Astrocyte (in vitro differentiated cells and primary cell): ENCODE measurements at places on chromosomes 5 and 9. TPM values are rescaled to one million over a fixed set of nuclear protein-coding genes. Genes with fewer than 3 reads are reported as not detected.
A peak's percentile ranks its signal among the peaks of the same experiment; 100 is the strongest.

Gene FER
- 14.9 and 21.6 TPM in 2 replicates for total RNA-seq

Gene PRDM9
- not detected in 2 replicates for total RNA-seq

Gene LECT2
- not detected in 2 replicates for total RNA-seq

DNA sequence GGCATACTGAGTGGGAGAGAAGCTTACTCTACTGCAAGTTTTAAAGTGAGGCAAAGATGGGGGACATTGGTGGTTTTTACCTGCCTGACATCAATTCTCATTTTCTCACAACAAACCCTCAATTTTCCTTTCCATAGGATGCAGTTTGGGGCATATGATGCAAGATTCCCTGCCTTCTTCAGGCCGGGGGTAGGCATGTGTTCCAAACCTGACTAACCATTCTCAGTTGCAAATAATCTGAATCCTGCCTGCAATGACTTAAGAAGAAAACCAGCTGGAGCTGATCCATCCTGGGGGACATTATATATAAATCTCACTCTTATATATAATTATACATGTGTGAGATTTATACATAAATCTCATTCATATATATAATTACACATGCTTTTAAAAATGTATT lies 223.6 kb upstream of the EFNA5 start:
- H3K27ac ChIP-seq = no peak overlapping the region
- peak; percentile 20 for DNase-seq
- H3K4me1 ChIP-seq = no peaks in the 10 kb centered on the region
- H3K4me3 ChIP-seq = no peak overlapping the region
- no peaks in the 10 kb centered on the region for H3K27me3 ChIP-seq

- no peak overlapping the region for H3K27ac ChIP-seq
- H3K4me3 ChIP-seq = no peak overlapping the region
- H3K27me3 ChIP-seq = no peaks in the 10 kb centered on the region
- no peaks in the 10 kb centered on the region for H3K36me3 ChIP-seq
- no peak for DNase-seq
- no peaks in the 10 kb centered on the region for H3K4me1 ChIP-seq
Measured at GRCh38 chr5:135425641-135426040, 21.5 kb downstream of the DCANP1 start.
